Kasumi-1 (cell line): ENCODE measurements at places on chromosomes 12 and 14.

DNA sequence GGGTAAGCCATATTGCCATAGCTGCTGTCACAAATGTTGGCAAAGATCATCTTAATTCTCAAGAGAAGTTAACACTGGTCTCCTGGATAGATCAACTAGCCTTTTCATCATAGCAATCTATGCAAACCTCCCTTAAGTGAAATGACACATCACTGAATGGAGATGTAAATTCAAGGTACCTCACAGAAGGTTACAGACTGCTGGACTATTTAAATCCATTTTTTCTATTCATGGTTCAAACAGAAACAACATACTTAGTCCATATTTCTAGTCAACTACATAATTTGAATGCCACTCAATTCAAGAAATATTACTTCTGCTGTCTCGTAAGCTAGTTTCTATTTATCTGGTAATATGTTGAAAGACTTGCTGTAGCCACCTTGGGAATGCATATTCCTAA, 748.3 kb downstream of the C12orf50 start:
- DNase-seq: no peak

GRCh38 chr12:106901276-106901675, 54.4 kb upstream of the TMEM263 start:
- no peak for DNase-seq

GRCh38 chr12:2651068-2651965, 143.5 kb upstream of the FKBP4 start:
- DNase-seq: no peak

DNA sequence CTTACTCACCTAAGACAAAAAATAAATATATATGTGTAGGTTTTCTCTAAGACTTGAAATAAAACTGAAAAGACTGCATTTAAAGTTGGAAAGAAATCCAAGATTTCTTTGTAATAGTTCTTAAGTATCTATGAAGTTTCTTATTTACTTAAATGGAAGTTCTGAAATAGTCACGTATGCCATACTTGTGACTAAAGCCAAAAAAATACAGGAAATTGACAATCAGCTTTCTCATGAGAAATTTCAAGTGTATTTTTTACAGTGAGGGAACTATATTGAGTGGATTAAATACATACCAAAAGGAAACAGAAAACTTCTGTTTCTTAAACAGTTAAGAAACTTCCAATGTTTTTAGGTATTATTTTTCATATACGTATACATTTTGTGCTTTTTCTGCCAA, 188.1 kb downstream of the DPY19L2 start:
- no peak for DNase-seq

DNA sequence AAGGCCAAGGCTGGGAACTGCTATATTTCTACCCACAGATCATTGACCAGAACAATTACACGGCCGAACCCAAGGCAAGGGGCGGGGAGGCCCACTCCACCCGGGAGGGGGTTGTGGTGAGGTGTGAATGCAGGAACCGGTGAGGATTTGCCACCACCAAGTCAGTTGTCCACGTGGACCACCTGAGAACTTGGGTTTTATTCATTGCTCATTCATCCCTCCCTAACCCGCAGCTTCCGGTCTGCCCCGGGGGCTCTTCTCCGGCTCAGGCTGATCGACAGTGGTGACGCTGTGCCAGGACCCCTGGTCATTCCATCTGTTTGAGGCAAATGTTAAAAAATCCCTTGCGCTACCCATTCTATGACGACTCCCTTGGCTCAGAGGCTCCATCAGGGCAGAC, 127.7 kb upstream of the RTL1 start:
- DNase-seq: no peak

DNA sequence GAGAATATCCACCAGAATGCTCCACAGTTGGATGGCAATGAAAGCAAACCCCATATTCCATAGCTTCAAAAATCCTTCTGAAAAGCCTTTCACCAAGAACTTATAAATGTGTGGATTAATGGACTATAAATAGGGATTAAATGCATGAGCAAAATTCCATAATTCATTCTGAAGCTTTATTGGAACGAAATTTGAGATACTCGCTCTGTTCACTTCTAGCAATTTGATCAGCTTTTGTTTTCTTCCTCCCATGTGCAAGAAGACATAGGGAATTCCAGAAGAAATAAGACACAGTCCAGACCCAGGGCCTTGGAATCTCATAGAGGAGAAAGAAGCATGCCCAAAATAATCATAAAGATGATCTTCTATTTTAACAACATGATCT, 285.9 kb upstream of the TMPO start:
- no peak for DNase-seq

DNA sequence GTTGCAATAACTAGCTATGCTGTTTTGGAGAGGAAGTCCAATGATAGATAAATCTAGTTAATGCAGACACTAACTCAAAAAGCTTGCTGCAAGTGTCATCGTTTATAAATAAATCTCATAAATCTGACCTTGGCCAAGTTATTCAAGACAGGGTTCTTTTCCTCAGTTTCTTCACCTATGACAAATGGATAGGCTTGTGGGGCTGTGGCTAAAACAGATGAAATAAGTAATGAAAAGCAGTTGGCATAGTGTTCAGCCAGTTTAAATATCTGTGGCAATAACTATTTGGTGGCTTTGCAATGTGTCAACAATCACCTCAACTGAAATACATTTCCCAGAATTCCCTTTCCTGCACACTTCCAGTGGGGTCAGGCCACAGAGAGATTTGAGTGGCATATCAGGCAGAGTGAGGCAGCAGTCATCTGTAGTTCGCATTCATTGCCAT, 169.9 kb downstream of the DYRK2 start:
- DNase-seq: no peak

DNA sequence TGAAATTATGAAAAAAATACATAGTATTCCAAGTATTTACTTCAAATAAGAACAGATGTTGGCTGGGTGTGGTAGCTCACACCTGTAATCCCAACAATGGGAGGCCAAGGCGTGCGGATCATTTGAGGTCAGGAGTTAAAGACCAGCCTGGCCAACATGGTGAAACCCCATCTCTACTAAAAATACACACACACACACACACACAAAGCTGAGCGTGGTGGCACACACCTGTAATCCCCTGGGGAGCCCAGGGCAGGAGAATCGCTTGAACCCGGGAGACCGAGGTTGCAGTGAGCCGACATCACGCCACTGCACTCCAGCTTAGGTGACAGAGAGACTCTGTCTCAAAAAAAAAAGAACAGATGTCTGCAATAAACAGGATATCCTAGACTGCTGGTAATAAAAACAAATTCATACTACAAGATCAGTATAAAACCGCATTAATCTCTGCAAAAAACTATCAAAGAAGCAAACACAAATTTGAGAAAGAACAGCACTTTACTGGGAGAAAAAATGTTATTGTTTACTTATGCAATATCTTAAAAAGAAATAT, 23.8 kb downstream of the EEA1 start:
- no peak for DNase-seq

- DNase-seq: no peak
Observed at GRCh38 chr14:29126361-29126760, 359.8 kb downstream of the FOXG1 start.

DNA sequence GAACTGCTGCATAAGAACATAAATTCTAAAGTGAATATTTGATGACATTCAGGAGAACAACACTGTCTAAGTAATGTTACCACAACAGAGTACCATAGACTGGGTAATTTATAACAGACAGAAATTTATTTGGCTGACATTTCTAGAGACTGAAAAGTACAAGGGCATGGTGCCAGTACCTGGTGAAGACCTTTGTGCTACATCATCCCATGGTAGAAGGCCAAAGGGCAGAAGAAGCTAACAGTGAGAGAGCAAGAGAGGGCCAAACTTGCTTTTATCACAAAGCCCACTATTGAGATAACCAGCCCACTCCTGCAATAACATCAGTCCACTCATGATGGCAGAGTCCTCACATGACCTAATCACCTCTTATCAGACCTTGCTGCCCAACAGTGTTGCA, 88.8 kb downstream of the FIGNL2 start:
- DNase-seq: no peak

DNA sequence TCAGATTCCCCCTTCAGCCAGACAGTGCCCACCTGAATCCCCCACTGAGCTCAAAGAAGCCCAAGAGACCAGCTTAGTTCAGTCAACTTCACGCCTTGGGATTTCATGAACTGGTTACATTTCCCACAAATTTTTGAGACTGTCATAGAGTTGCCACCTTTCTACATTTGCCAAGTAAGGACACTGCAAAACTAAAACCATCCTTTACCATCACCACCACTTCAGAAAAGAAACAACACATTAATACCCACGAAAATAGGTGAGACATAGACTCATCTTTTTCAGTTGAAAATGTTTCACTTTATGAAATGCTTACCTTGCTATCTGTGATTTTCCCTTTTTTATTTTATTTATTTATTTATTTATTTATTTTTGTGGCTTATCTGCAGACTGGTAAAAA, 16.1 kb downstream of the CMKLR1 start:
- DNase-seq: no peak

DNA sequence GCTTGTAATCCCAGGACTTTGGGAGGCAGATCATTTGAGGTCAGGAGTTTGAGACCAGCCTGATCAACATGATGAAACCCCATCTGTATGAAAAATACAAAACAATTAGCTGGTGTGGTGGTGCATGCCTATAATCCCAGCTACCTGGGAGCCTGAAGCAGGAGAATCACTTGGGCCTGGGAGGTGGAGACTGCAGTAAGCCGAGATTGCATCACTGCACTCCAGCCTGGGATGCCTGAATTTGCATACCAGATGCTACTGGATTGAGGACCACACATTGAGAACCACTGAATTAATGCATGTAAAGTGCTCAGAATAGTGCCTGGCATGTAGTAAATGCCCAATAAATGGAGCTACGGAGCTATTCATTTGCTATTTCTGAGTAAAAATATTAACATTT, 14.9 kb upstream of the MYH7 start:
- DNase-seq: no peak

DNA sequence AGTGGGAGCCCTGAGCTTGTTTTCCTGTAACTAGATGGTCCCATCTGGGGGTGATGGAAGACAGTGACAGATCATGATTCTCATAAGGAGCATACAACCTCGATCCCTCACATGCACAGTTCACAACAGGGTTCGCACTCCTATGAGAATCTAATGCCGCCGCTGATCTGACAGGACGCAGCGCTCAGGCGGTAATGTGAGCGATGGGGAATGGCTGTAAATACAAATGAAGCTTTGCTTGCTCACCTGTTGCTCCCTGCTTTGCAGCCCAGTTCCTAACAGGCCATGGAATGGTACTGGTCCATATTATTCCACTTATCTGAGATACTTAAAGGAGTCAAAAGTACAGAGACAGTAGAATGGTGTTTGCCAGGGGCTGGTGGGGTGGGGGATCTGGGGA, 9.9 kb upstream of the CEP83 start:
- no peak for DNase-seq

- no peak for DNase-seq
Observed at GRCh38 chr12:119122751-119123150, 56.0 kb upstream of the HSPB8 start.

DNA sequence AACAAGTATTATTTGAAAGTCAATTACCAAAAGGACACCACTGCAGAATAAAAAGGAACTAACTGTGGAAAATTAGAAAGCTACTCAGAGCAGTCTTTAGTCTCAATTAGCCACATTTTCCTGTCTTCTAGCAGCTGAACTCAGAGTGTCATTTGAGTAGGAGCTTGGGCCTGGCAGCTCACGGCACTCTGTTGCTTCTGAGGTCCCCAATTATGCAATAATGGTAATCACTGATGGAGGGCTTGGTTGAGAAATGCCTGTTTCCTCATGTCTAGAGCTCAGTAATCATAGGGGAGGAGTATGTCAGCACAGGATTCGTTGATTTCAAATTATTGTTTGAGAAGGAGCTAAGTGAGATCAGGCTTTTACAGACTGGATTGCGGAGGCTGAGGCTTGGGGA, 108.6 kb downstream of the VRK1 start:
- peak; percentile 86 for DNase-seq

- no peak for DNase-seq
Observed at GRCh38 chr12:30725739-30726138, 29.0 kb downstream of the CAPRIN2 start.

GRCh38 chr12:122094137-122094734, 15.7 kb downstream of the MLXIP start:
- no peak for DNase-seq
